CD4-positive, alpha-beta T cell (primary cell): ENCODE measurements at places on chromosomes 2 and 18.

- DNase-seq: no peak
Observed at GRCh38 chr18:35291166-35291565, 1.1 kb upstream of the ZSCAN30 start.

- DNase-seq: no peak
Observed at GRCh38 chr2:228657807-228658402, 476.4 kb upstream of the SPHKAP start.

GRCh38 chr18:58535340-58536201 is 93.3 kb downstream of the ALPK2 start:
- DNase-seq: no peak

GRCh38 chr2:240946046-240946445 is 39.9 kb downstream of the CROCC2 start:
- DNase-seq: no peak

DNA sequence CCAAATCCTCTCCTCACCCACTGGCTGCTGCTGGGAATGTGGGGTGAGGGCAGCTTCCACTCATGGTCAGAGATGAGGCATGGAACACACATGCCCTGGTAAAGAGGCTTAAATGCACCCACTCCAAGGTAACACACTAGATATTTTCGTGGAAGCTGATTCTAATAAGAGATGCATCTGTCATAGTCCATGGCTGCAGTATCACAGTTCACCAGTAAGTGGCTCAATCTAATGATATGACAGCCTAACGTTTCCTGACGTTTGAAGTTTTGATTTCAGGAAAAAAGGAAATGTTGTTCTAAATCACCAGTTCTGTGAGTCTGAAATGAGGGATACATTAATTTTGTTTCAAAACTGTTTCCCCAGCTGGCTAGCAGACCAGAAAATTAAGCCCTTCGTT is 38.2 kb downstream of the LCT start:
- DNase-seq: no peak

GRCh38 chr18:46294318-46294717 is 190.1 kb downstream of the HAUS1 start:
- no peak for DNase-seq

- DNase-seq: no peak
Observed at GRCh38 chr18:74416124-74416523, 41.0 kb downstream of the DIPK1C start.

GRCh38 chr2:12463189-12463588 is 253.5 kb upstream of the TRIB2 start:
- no peak for DNase-seq

GRCh38 chr2:39475006-39475405 is 37.9 kb upstream of the MAP4K3 start:
- no peak for DNase-seq

DNA sequence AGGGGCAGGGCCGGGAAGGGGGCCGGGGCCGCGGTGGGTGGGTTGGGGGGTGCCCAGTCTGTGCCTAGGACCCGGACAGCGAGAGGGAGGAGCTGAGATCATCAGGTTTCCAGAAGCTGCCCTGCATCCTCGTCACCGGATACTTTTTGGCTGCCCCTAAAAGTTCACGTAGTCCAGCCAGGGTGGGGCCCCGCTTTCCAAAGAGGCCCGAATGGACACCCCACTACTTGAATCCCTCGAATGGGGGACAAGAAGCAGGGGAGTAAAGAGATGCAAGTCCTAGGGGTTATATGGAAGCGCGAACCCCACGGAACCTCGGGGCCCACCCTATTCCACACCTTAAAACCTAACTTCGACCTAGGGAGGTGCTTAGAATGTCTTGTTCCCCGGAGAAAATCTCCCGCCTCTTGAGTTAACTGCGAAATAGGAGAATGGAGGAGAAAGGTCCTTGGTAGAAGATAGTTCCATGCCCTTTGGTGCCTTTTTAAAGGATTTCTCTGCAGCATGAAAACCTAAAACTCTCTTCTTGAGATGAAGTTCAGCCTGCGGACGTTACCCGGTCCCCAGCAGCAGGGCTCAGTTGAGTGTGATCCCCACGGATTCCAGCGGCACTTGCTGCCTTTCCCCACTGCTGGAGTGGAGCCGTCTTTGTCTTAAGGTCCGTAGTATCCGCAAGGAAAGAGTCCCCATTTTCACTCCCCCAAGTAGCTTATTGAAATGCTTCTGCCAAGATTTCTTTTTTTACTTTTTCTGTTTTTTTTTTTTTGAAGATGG is 2.1 kb upstream of the RNF152 start:
- no peak for DNase-seq

- no peak for DNase-seq
Observed at GRCh38 chr2:42860319-42861094, 68.1 kb upstream of the HAAO start.
